ENCODE measurements at places on chromosomes 7 and 10. TPM values are rescaled to one million over a fixed set of nuclear protein-coding genes. Genes with fewer than 3 reads are reported as not detected.

DNA sequence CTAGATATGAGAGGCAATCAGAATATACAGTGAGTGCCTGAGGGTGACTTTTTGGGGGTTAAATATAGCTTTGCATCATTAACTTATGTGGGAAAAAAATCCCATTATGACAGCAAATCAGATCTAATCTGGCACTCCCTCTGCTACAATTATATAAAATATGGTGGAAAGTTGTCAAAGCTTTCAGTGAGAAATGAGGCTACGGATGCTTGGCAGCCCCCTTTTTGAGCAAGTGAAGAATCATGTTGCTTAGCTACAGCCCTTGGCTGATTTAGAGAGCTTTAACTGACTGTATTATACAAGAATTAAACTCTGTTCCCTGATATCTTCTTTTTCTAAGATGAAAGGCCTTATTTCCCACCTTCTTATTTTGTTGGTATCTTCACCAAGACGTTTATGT is 57.4 kb downstream of the GPR158 start:
- H3K27ac ChIP-seq: no peak overlapping the region
- no peaks in the 10 kb centered on the region for H3K4me1 ChIP-seq
- no peak overlapping the region for H3K4me3 ChIP-seq
- no peaks in the 10 kb centered on the region for H3K36me3 ChIP-seq
- DNase-seq: no peak
- H3K27me3 ChIP-seq: peaks cover 1% of the 10 kb centered on the region

GRCh38 chr7:5670183-5670935 is 111.1 kb downstream of the RNF216 start:
- H3K4me1 ChIP-seq: peaks cover 3% of the 10 kb centered on the region
- H3K4me3 ChIP-seq: no peak overlapping the region
- no peak for DNase-seq
- no peaks in the 10 kb centered on the region for H3K27me3 ChIP-seq
- no peaks in the 10 kb centered on the region for H3K36me3 ChIP-seq
- no peak overlapping the region for H3K27ac ChIP-seq

DNA sequence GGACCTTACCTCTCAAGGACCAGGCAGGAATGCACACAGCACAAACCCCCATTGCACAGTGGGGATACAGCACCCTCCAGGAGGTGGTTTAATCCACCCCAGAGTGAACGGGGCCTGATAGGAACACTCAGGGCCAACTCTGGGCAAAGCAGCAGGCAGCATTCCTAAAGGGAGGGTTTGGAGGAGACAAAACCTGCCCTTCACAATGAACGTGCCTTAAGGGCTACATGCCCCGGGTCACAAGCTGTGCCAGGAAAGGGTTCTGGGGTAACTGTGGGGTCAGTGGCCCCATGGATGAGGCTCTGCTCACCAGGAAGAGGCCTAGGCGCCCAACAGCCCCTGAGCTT is 1.1 kb downstream of the GPRIN2 start:
- DNase-seq: no peak
- H3K27me3 ChIP-seq: no peaks in the 10 kb centered on the region
- no peaks in the 10 kb centered on the region for H3K4me1 ChIP-seq
- no peak overlapping the region for H3K27ac ChIP-seq

GRCh38 chr7:95805909-95806308 is 33.6 kb downstream of the DYNC1I1 start:
- H3K4me3 ChIP-seq: no peak overlapping the region
- H3K4me1 ChIP-seq: peaks cover 6% of the 10 kb centered on the region
- DNase-seq: no peak
- H3K36me3 ChIP-seq: no peaks in the 10 kb centered on the region

- DNase-seq: no peak
- no peaks in the 10 kb centered on the region for H3K36me3 ChIP-seq
- no peaks in the 10 kb centered on the region for H3K4me1 ChIP-seq
- H3K27ac ChIP-seq: no peak overlapping the region
Observed at GRCh38 chr10:17033529-17034260, 95.9 kb downstream of the CUBN start.

DNA sequence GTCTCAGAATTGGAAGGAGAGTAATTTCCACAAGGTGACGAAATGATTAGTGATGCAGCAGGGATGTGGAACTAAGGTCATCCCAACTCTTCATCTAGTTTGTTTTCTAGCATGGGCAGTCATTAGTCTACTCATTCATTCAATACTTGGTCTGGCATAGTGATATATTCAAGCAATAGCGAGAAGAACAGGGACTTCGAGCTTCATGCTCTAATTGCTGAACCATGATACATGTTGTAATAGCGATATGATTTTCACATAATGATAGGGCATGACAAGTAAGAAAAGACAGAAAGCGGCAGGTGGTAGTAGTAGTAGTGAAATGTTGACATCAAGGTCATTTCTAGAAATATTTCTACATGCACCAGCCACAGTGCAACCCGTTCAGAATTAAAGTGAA is 652.1 kb downstream of the PHTF2 start:
- no peak overlapping the region for H3K27ac ChIP-seq
- H3K36me3 ChIP-seq: no peaks in the 10 kb centered on the region
- H3K27me3 ChIP-seq: no peaks in the 10 kb centered on the region
- no peak overlapping the region for H3K4me3 ChIP-seq
- DNase-seq: no peak

DNA sequence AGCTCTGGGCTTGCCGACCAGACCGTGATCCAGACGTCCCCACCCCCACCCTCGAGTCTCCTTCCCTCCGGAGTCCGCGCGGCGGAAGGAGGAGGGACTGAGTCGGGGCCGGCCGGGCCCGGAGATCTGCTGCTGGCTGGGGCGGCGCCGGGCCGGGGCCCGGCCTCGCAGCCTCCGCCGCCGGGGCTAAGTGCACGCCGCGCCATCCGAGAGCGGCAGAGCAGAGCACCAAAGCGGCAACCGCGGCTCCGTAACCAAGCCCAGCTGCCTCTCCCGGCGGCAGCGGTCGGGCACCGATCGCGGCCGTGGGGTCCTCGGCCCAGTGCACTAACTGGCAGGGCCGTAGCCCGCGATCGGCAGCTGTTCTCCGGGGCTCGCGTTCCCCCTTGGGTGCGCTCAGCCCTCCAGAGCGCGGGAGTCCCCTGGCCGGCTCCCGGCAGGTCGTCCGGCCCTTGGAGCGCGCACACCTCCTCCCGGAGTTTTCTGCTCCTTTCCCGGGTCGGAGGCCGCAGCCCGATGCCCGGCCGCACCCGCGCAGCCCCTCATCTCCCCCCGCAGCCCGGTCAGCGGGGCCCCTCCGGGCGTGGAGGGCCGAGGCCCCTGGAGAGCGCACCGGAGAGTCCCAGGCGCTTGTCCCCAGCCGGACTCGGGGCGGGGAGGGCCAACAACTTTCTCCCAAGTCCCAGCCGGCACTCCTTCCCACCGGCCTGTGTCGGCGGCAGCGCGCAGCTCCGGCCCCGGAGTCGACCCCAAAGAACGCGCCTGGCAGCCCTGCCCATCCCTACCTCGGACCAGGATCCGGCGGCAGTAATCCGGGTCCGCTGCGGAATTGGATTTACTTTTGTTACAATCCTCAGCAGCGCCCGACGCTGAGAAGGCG is 799 bp downstream of the VAX1 start:
- H3K4me3 ChIP-seq: peak overlapping the region; percentile 36
- H3K27ac ChIP-seq: no peak overlapping the region
- H3K27me3 ChIP-seq: no peaks in the 10 kb centered on the region
- no peaks in the 10 kb centered on the region for H3K36me3 ChIP-seq
- H3K4me1 ChIP-seq: no peaks in the 10 kb centered on the region

DNA sequence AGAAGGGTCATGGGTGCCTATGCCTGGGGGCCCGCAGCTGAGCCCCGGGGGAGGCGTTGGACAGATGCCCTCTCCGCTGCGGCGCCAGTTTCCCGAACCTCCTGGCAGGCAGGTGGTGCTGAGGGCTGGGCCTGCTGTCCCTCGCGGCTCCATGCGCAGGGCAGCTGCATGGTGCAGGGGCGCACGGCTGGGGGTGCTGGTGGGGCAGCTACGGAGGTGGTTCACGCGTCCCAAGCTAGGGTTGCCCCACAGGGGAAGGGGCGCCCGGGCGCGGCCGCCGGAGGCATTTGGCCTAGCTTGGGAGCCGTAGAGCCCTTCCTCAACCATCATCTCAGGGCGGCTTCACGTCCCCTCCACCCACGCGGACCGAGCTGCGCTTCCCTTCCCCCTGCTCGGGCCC is 146.0 kb downstream of the CCDC201 start:
- H3K27ac ChIP-seq: no peak overlapping the region
- H3K4me1 ChIP-seq: no peaks in the 10 kb centered on the region
- H3K27me3 ChIP-seq: no peaks in the 10 kb centered on the region
- no peak overlapping the region for H3K4me3 ChIP-seq
- H3K36me3 ChIP-seq: peaks cover 6% of the 10 kb centered on the region
- DNase-seq: peak; percentile 75

DNA sequence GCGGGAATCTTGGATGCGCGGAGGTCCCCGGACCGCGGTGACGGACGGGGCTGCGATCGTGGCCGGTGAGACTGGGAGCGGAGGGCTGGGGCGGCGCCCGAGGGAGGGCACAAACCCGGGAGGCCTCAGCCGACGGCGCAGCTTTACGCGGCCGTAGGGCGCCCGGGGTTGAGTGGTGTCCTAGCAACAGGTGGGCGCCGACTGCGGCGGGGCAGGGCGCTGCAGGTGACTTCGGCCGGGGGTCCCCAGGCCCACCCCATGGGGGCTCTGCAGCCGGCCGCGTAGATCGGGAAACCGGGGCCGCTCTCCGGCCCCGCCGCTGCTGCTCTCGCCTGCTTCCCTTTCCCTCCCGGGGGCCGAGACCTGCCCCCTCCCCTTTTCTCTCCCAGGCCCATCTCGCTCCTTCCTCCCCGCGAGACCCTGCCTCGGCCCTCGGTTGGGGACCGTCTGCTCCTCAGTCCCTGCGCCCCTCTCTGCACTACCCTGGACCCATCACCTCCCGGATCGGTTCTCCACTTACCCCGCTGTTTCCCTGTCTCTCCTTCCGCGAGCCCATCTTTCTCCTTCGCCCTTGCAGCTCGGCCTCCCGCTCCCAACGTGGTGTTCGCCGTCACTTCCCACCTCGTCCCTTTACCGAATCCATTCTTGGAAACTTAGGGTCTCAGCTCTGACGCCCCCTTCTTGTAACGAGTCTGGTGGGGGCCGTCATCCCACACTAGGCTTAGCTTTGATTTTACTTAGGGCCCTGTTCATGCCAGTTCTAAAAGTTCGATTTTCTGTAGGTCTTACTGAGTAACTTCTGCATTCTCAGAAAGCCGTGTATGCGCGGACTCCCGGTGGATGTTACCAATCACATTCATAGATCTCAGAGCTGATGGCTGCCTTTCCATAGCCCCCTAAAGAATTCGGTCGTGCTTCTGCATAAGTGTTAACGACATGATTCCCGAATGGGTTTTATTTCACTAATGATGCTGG is 18.5 kb upstream of the ACBD5 start:
- H3K27ac ChIP-seq: no peak overlapping the region
- H3K27me3 ChIP-seq: no peaks in the 10 kb centered on the region
- no peaks in the 10 kb centered on the region for H3K4me1 ChIP-seq
- no peaks in the 10 kb centered on the region for H3K36me3 ChIP-seq

The OPN4 gene
- total RNA-seq: 0.36 TPM

The CLRN3 gene
- total RNA-seq: not detected

The WNT2 gene
- 4.7 TPM for total RNA-seq

The HTRA1 gene
- total RNA-seq: 386 TPM

The OPALIN gene
- total RNA-seq: not detected

The TMEM178B gene
- total RNA-seq: 0.42 TPM
